Aortic smooth muscle cell (primary cell): ENCODE measurements at places on chromosomes 13 and 19. TPM values are rescaled to one million over a fixed set of nuclear protein-coding genes. Genes with fewer than 3 reads are reported as not detected.

FPR1 gene
- not detected in 2 replicates for total RNA-seq

GSX1 gene
- not detected in 2 replicates for total RNA-seq

STXBP2 gene
- total RNA-seq = 1.4 and 2.0 TPM in 2 replicates

LRRC63 gene
- not detected in 2 replicates for total RNA-seq

SBK3 gene
- total RNA-seq = 0.19 TPM in 1 of 2 replicates, not detected in the other

PROZ gene
- not detected in 2 replicates for total RNA-seq

NLRP7 gene
- total RNA-seq = not detected in 2 replicates

KLK8 gene
- total RNA-seq = not detected in 2 replicates

TMEM38A gene
- total RNA-seq = 5.4 and 5.9 TPM in 2 replicates

KIR2DL4 gene
- total RNA-seq = not detected in 2 replicates

ZNF177 gene
- total RNA-seq = 1.5 and 1.9 TPM in 2 replicates

FOXA3 gene
- total RNA-seq = not detected in 2 replicates

OR10H5 gene
- not detected in 2 replicates for total RNA-seq

FFAR3 gene
- total RNA-seq = not detected in 2 replicates

FCER2 gene
- total RNA-seq = not detected in 2 replicates

OXGR1 gene
- not detected in 2 replicates for total RNA-seq

RYR1 gene
- total RNA-seq = under 0.01 TPM in 2 replicates

IZUMO1 gene
- total RNA-seq = not detected in 2 replicates

ZNF320 gene
- total RNA-seq = 7.7 and 9.7 TPM in 2 replicates

FCAR gene
- total RNA-seq = not detected in 2 replicates

ZNF880 gene
- 31.3 and 50.7 TPM in 2 replicates for total RNA-seq

HIPK4 gene
- 0.06 and 0.13 TPM in 2 replicates for total RNA-seq

DAZAP1 gene
- 45.9 and 53.8 TPM in 2 replicates for total RNA-seq

ARHGAP33 gene
- total RNA-seq = 2.9 and 3.2 TPM in 2 replicates

ZNF850 gene
- 1.5 and 2.1 TPM in 2 replicates for total RNA-seq

ZNF440 gene
- total RNA-seq = 8.3 and 8.8 TPM in 2 replicates

ICAM1 gene
- total RNA-seq = 1.3 and 4.9 TPM in 2 replicates

ZSCAN5A gene
- total RNA-seq = 3.4 and 4.7 TPM in 2 replicates

CELF5 gene
- total RNA-seq = not detected in 2 replicates
